ENCODE measurements at places on chromosomes 7 and 10.

GRCh38 chr10:84574102-84574501 is 245.7 kb downstream of the CCSER2 start:
- DNase-seq, result no peak

GRCh38 chr7:137757146-137757925 is 89.4 kb downstream of the DGKI start:
- no peak for DNase-seq

- peak; percentile 13 for DNase-seq
Measured at GRCh38 chr7:80453699-80454340, 58.0 kb downstream of the GNAT3 start.

- no peak for DNase-seq
Measured at GRCh38 chr10:115773832-115774231, 499.2 kb downstream of the GFRA1 start.

- no peak for DNase-seq
Measured at GRCh38 chr7:99625961-99626360, 9.2 kb downstream of the ZSCAN25 start.

GRCh38 chr7:131031099-131031868 is 296.4 kb upstream of the MKLN1 start:
- DNase-seq, result no peak

DNA sequence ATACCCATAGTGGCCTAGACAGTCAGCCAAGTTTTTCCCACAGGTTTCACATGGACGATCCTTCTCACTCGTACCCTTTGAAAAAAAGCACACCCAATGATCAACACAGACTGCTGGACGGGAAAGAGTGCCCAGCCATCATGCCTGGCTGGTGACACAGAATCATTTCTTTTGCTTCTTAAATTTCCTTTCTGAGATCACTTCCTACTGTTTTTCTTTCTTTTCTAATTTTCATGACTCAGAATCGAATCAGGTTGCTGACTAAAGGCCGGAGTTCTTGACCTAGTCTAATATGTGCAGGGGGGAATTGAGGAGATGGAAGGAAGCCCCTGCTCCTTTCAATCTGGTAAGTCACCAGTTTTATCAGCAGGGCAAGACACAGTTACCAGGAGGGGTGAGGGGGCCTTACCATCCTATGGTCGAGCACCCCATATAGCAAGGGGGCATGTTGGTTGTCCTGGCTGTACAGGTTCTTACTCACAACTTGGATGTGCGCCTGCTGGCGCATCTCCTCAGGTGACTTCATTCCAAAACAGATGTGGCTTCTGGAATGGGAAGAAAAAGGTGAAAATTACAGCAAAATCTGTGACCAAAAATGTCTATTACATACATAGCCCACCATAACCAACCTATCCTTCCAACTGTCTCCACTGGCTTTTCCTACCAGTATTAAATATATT is 3.5 kb downstream of the POLR3A start:
- DNase-seq, result no peak

GRCh38 chr7:116087291-116087690 is 56.7 kb upstream of the TFEC start:
- no peak for DNase-seq

DNA sequence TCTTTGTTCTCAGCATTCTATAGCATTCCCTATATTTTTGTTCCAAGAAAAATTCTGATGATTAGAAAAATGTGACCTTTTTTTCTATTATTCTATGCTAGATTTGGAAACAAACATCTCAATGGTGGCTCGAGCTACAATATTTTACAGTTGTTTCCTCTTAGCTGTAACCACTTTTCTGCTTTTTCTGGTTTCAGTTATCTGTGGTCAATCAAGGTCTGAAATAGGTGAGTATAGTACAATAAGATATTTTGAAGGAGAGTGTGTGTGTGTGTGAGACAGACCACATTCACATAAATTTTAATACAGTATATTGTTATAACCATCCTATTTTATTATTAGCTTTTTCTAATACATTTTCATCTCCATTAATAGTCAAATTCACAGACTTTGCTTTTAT is 564.5 kb upstream of the GHITM start:
- DNase-seq, result no peak
